ENCODE measurements at places on chromosomes 4 and X.

DNA sequence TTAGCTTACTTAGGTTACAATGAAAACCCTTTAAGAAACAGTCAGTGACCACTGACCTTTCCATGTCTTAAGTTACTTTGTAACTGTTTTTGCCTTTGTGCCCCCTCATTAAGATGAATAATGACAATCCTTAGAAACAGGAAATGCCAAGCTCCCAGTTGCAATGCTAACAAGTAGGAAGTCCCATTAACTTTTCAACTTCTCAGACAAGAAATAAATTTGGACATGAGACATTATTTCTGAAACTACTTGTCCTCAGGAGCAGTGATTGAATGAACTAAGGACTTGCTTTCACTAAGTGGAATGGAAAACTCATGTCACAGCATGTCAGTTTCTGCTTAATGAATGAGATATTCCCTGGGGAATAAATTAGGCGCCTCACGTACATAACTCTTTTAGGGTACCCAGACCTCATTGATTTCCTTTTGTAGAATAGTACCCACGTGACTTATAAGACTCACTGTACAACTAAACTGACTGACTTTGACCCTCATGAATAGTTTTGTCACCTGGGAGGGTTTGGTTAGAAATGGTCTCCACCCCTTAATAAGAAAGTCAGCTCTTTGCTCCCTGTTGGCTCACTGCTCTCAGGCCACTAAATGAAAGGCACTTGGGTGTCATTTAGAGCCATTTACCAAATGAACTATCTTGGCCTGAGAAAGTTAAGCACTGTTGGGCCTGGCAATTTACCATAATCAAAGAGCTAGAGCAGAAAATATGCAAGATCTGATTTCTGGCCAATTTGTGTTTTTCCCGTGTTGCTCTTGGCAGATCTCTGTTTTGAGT, 383.9 kb downstream of the RPA4 start:
- DNase-seq, result peak; percentile 47

GRCh38 chr4:26807330-26807729, 53.3 kb upstream of the STIM2 start:
- no peak for DNase-seq

DNA sequence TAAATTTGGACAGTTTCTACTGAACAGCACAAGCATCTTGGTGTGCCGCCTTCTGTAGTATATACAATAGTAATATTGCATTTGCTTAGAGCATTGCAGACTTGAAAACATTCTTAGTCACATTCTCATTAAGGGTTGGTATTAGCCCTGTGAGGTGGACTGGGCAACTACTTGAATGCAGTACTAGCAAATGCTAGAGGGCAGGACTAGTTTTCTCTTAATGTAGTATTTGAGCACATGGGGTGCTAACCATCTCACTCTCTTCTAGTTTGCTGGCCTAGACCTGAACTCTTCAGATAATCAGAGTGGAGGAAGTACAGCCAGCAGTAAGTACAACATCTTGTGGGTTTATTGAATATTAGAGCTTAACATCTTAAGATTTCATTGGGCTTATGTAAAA, 3.2 kb downstream of the DDX3X start:
- no peak for DNase-seq

GRCh38 chr4:81351654-81352445, 119.9 kb downstream of the RASGEF1B start:
- DNase-seq, result peak; percentile 60

DNA sequence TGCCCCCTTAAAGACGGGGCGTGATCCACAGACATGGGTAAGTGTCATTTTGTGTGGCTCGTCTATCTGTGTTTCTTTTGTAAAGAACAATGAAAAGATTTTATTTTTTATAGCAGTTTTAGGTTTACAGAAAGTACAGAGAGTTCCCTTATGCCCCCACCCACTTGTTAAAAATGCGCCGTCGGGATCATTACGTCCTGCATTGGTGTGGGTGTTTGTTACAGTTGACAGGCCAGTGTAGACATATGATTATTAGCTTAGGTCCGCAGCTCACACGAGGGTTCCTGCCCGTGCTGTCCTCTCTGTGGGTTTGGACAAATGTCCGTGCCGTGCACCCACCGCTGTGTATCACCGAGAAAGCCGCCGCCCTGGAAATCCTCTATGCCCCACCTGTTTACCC, 50.5 kb downstream of the RGS12 start:
- no peak for DNase-seq

- DNase-seq, result no peak
Observed at GRCh38 chrX:103741879-103742278, 31.2 kb downstream of the TMEM31 start.

GRCh38 chrX:107551546-107551945, 76.8 kb upstream of the PRPS1 start:
- no peak for DNase-seq

GRCh38 chr4:6924361-6924779, 14.7 kb downstream of the TBC1D14 start:
- no peak for DNase-seq

DNA sequence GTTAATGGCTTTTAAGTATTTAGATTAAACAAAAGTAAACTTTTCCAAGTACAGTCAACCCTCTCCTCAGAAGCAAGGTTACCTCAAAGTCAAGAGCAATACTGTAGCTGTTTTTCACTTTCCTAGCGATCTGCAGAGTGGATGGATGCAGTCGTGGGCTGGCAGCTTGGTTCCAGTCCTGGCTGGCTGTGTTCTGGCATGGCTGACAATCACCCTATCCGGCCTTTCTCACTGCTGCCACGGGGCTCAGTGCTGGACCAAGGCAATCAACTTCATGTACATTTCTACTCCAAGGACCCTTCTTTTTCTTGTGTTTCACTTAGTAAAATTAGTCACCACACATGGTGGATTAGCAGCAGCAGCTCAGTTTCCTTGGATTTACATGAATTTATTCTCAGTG, 208.3 kb downstream of the GABRB1 start:
- peak; percentile 11 for DNase-seq

- DNase-seq, result no peak
Observed at GRCh38 chr4:113636877-113637276, 124.7 kb downstream of the CAMK2D start.

- DNase-seq, result peak; percentile 88
Observed at GRCh38 chrX:17692709-17693346, 44.5 kb upstream of the SCML1 start.

DNA sequence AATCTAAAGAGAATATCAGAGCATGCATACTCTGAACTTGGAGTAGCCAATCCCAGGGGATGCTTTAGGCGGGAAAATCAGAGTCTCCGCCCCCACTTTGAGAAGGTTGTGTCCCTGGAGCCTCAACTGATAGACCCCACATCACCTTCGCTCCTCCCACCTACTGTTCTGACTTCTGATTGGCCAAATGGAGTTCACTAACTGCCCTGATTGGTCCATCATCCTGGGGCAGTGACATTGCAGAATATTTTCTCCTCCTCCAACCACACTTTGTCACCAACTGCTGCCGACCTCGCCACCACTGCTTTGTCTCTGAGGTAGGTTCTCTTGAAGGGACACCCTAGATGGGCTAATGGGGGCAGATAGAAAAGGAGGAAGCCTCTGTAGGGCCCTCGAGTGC, 22.7 kb upstream of the SPACA5B start:
- no peak for DNase-seq

DNA sequence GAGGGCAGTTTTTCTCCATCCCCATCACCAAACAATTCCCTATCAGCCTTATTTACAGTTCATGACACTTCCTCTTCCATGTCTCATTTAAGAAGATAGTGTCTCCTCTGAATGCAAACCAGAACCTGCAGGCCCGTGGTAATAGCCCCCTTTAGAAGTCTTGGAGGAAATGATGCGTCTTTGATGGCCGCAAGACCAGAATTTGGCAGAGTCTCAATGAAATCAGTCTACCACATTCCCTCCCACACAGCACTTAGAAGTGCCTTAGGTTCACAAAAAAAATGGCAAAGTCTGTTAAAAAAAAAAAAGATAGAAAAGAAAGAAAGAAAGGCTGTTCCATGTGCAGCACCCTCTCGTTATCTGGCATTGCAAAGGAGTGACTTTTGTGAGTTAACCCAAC, 2.1 kb upstream of the KDR start:
- DNase-seq, result no peak

Measured in NCI-H524 (cell line).